Right renal cortex interstitium (tissue), 3 donors: ENCODE measurements at places on chromosomes 16 and 17.

- no peak for DNase-seq
These were observed 6.4 kb downstream of the HAS3 start for GRCh38 chr16:69111876-69112230.

DNA sequence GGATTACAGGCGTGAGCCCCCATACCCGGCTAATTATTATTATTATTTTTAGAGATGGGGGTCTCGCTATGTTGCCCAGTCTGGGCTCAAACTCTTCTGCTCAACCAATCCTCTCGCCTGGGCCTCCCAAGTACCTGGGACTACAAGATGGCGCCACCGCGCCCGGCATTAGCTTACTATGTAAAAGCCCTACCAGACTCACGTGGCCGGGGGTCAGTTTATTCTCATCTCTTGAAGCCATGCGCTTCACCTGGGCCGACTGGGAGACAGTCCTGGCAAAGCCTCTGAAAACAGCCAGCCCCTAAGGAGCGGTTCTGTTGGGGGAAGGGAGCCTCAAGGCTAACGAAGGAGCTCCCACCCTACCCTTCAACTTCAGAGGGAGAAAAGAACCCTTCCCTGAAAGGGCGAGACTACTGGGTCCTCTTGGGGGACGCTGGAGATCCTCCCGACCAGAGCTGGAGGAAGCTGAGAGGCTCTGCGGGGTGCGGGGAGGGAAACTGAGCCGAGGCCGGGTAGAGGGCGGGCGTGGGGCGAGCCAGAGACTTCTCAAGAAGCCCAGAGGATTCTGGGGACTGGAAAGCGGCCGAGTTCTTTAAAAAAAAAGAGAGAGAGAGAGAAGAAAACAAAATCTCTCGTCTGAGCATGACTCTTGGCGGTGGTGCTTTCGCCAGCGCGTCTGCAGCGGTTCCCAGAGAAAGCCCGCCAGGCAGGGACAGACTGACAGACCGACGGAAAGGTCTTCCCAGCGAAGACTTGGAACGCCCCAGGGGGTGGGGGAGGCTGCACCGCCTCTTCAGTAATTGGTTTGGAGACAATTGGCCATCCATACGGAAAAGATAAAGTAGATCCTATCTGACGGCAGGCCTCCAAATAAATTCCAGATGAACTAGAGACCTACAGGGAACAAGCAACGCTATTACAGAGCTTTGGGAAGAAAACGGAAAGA is 5.6 kb upstream of the TUBG2 start:
- no peak for DNase-seq

DNA sequence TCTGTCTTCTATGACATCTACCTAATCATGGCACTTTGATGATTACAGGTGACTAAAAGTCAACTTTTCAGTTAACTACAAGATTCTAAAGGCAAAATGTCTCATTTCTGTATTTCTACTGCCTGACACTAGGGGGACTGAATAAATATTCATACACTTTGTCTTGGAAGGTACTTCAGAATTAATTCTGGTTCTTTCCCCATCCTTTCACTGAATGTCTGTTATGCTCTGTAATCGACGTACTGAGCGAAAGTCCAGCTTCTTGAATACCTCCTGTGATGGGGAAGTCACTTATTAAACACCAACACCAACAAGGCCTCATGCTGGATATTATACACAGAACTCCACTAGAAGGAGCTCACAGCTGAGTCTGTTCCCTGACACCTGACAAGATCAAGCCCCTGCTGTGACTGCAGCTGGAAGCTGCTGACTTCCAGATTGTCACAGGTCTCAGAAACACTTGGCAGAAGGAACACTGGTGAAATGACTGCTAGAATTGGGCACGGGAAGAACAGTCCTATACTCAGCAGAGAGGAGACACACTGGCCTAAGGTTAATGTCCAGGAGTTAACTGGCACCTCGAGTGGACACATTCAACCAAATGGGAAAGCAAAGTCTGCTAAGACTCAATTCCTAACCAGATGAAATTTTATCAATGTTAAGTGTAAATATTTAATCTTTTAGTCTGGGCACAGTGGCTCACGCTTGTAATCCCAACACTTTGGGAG is 31.9 kb downstream of the CMC2 start:
- no peak for DNase-seq

- no peak for DNase-seq
These were observed 77.4 kb upstream of the SMIM36 start for GRCh38 chr17:55588446-55589242.

GRCh38 chr16:84177741-84178073 is 9.2 kb downstream of the TAF1C start:
- DNase-seq, result no peak

- DNase-seq, result no peak
These were observed 9.1 kb downstream of the ZSCAN10 start for GRCh38 chr16:3089717-3090592.

- no peak for DNase-seq
These were observed 62.2 kb downstream of the SRCIN1 start for GRCh38 chr17:38543403-38544174.

GRCh38 chr16:12390644-12391043 is 413.0 kb downstream of the CPPED1 start:
- no peak for DNase-seq

- no peak for DNase-seq
These were observed 22.9 kb upstream of the PRSS54 start for GRCh38 chr16:58317608-58318152.

DNA sequence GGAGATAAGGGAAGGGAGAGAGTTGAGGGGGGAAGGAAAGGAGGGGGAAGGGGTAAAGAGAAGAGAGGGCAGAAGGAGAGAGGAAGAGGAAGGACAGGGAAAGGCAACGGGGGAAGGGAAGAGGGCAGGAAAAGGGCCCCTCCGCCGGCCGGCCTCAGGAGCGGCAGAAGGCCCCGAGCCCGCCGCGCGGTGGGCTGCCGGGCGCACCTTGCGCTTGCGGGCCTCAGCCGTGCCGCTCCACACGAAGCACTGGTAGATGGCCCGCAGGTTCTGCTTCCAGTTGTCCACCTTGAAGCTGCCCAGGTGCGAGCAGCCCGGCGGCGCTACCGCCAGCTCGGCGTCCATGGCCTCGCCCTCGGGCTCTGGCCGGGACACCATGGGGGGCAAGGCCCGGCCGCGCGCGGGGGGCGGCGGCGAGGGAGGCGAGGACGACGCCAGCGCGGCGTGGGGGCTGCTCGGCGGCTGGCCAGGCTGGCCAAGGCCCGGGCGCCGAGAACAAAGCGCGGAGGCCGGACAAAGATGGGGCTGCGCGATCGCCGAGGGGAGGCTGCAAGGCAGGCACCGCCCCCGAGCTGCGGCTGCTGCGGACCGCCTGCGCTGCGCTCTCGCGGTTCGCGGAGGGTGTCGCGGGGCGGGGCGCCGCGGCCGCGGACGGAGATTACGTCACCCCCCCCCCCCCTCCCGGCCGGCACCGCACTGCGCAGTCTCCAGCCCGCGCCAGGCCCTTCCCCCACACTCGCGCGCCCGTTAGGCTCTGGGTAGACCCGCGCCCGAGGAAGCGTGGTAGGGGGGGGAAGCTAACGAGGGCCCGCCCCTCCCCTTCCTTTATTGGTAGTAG is at the start of gene USP22:
TSS of gene USP22 (minus strand) at position 554 of the 838 bp plus-strand sequence. CDS start at position 378, 176 bp downstream.
- no peak for DNase-seq

GRCh38 chr16:65743558-65743957 is 621.7 kb upstream of the CDH11 start:
- no peak for DNase-seq

- no peak for DNase-seq
These were observed 2.5 kb downstream of the GPRC5B start for GRCh38 chr16:19882186-19882585.

DNA sequence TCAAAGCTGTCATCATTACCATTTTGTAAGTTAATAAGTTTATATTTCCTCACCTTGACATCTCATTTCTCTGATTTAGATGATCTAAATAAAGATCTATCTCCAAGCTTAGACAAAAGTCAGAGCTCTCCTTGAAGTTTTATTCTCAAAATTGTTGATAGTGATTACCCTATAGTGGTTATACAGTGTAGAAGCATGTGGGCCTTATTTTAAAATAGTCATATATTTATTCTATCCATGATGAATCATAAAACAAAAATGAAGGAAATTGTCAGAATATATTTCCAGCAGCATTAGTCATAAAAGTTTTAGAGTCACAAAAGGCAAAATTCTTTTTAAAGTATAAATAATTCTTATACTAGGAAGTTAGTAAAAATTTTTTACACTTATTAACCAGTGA is 49.0 kb downstream of the RHOT1 start:
- DNase-seq, result no peak

GRCh38 chr17:7019367-7019766 is 3.5 kb upstream of the BCL6B start:
- no peak for DNase-seq

GRCh38 chr16:53768593-53768992 is 64.6 kb downstream of the FTO start:
- DNase-seq, result no peak

- no peak for DNase-seq
These were observed 9.9 kb downstream of the TMIGD1 start for GRCh38 chr17:30323895-30324319.

- DNase-seq, result no peak
These were observed 6.9 kb downstream of the HIRIP3 start for GRCh38 chr16:29988346-29989075.

DNA sequence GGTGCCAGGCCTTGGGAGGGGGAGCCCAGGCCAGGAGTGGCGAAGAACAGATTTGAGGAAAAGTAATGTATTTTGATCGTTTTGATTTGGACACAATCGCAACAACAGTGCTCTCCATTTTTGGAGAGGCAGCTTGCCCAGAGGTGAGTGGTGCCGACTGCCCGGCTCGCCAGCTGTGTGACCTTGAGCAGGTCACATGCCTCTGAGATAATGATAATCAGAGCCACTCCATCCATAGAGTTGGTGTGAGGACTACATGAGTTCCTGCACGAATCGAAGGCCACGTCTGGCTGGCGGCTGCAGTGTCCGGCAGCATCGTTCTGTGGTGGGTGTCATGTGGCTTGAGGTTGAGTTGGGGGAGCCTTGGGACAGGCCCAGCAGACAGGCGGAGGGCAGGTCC is 20.7 kb downstream of the LLGL2 start:
- DNase-seq, result no peak

- no peak for DNase-seq
These were observed 96.9 kb downstream of the KATNIP start for GRCh38 chr16:27646806-27647205.

DNA sequence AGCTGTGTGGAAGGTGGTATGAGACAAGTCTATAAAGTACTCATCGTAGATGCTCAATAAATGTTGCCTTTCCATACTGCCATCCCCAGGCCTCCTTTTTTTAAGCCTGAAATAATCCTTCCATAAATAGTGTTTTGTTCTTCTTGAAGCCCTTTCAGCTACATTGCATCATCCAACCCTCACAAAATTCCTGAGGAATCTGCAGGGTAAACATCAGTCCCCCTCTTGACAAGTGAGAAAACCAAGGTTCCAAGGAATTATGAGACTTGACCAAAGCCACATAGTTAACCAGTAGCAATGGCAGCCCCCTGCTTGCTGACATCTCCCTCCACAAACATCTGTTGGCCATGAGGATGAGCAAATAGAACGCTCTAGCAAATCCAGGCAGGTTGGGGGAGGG is 89.7 kb upstream of the CCL1 start:
- DNase-seq, result no peak

GRCh38 chr17:36616061-36617029 is 15.0 kb downstream of the MRM1 start:
- DNase-seq, result no peak

GRCh38 chr17:40961591-40961990 is 5.2 kb downstream of the KRT39 start:
- no peak for DNase-seq

DNA sequence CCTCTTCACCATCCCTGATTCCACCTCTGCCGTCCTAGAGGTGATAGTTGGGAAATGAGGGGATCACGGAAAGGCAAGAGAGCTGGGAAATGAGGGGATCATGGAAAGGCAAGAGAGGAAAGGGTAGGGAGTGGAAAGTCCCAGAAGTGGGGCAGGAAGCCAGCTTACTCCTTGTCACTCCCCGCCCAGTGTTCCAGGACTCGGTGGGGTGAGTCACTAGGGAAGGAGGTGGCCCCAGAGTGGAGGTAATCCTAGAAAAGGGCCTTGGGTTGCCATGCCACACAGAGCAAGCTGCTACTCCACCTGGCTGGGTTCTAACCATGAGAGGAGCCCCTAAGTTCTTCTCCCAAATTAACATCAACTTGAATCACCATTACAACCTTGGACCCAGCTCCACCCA is 14.8 kb downstream of the ALOXE3 start:
- no peak for DNase-seq

- DNase-seq, result no peak
These were observed 17.5 kb downstream of the MYBBP1A start for GRCh38 chr17:4537451-4538235.

GRCh38 chr17:80612997-80613731 is 68.5 kb downstream of the RPTOR start:
- DNase-seq, result no peak

DNA sequence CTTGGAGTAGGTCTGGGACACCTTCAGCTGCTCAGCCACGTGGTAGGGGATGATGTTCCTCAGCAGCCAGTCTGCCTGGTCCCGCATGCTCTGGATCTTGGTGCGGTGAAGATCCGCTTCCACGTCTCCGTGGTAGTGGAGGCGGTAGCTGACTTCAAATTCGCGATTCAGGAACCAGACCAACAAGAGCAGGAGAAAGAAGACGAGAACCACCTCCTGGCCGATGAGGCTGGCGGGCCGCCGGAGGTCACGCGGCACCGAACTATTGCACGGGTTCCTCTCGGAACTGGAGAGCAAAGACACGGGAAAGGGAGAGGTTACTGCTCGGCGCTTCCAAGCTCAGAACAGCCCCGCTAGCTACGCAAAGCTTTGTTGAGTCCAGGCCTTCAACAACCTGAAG is 86.2 kb upstream of the CREBBP start:
- no peak for DNase-seq

DNA sequence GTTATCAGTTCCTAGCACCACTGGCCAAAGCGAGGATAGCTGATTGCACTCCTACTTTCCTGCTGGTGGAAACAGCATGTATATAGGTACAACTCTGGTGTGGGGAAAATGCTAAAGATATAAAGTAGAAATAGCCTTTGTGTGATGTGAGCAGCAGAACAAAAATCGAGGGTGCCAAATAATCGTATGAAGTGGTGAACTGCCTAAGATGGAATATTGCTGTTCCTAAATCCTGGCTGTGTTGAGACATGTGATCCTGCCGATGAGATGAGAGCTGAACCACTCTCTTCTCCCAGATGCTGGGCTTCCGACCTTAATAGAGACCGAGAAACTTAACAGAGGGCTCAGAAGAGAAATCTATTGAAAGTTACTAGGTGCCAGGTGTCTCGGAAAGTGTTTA is 117.8 kb downstream of the WWOX start:
- DNase-seq, result no peak

DNA sequence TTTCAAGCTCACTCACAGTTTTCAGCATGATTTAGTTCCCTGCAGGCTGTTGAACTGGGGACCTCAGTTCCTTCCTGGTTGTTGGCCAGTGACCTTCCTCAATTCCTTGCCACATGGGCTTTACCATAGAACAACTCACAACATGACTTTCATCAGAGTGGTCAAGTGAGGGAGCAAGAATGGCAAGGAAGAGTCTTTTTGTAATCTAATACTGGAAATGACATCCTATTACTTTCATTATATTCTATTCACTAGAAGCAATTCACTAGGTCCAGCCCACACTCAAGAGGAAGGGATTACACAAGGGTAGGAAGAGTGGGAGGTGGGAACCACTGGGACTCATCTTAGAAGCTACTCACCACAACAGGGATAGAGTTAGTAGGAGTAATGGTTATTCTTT is 57.6 kb downstream of the SYT17 start:
- DNase-seq, result no peak
